ENCODE measurements at places on chromosomes 3 and 15.

DNA sequence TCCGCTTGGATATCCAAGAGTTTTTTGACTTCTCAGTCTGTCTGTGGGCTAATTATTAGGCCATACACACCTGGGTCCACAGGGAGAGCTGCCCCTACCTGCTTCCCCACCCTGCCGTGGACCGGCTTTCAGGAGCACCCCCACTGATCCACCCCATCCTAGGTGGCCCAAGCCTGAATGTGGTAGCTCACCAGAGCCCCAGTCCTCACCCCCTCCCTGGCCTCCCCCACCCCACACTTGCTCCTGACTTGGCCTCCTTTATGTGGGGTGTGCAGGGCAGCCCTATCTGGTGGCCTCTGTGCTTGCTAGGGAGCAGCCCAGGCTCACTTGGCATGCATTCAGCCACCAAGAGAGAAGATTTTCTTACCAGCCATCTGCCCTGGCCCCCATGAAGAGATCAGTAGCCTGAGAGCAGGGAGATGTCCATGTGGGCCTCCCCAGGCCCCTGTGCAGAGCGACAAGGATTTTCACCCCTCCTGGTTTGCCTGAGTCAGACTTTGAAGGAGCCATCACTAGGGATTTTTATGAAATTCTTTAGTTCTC lies 11.2 kb downstream of the LRRK1 start:
- DNase-seq = no peak

GRCh38 chr3:189297932-189298331 lies 126.2 kb downstream of the TPRG1 start:
- DNase-seq = no peak

GRCh38 chr3:101725890-101726275 lies 1.5 kb downstream of the CEP97 start:
- DNase-seq = no peak

GRCh38 chr3:107966276-107966675 lies 124.6 kb downstream of the CD47 start:
- no peak for DNase-seq

GRCh38 chr15:59296181-59296617 lies 76.5 kb downstream of the MYO1E start:
- DNase-seq = no peak

GRCh38 chr3:141228395-141228794 lies 3.2 kb upstream of the PXYLP1 start:
- DNase-seq = no peak

DNA sequence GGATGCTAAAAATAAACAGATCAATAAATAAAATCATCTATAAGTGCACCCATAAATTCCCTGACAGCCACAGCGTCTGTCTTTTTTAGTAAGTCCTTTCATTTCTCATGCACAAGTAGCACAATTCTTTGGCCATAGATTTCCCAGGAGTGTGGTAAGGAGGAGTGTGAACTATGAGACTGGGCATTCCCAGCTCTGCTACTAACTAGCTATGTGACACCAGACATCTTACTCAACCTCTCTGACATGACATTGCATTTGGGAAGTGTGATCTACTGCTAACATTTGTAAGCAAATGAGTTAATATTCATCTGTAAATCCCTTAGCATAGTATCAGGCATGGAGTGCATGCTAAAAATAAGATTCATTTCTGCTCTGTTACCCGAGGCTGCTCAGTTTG lies 301.7 kb downstream of the NTRK3 start:
- no peak for DNase-seq

DNA sequence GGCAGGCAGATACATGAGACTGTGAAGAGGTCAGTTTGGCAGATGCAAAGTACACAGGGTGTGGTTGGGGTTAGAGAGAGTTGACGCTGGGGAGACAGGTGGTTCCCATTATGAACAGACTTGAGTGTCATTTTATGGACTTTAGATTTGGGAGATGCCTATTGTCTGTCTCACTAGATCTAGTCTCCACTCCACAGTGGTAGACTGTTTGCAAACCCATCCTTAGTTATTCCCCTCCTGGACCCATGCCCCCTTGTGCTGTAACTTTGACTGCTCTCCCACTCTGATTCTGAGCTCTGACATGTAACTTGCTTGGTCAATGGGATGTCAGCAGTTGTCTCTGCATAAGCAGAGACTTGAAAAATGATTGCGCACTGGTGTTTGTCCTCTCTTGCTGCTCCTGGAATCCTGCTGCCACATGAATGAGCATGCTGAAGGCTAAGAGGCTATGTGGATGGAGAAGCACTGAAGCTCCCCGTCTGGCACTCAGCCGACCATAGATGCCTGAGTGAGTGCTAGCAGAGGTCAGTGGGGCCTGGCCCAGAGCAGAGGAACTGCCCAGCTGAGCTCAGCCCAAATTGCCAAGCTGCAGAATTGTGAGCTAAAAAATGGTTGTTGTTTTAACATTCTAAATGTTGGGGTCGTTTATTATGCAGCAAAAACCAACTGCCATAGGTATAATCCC lies 88.2 kb downstream of the FAM43A start:
- no peak for DNase-seq

DNA sequence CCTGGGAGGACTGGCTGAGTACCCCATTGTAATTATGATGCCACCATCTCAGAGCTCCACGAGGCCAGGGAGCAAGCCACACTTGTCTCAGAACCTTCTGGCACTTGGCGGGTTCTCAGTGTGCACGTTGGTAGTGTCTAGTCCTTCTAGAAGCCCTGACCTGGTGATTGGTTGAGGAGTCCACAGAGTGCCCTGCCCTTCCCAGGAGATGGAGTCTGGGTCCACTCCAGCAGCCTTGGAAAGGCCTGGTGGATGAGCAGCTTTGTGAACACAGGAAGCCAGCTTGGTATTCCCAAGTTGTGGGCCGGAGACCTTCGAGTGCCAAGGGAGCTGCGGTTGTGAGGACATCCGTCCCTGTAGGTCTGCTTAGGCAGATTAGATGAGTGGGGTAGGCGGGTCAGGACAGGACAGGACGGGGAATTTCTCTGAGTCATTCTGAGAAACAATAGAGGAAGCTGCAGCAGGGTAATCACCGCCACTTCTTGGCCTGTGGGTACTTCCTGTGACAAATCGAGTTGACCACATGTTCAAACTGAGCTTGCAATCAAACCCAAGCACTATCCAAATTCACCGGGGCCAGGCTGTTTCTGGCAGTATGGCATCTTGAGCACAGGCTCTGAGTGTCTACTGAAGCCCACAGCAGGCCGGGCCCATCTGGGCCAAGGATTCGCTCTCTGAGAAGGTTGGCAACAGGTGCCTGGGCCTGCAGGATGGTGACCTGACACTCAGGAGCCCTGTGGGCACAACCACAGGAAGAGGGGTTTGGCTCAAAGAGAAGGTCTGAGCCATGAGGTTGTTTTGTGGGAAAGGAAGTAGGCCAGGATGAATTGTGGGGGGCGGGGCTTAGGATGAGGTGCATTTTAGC lies 71.5 kb upstream of the PLXNA1 start:
- DNase-seq = peak; percentile 31

DNA sequence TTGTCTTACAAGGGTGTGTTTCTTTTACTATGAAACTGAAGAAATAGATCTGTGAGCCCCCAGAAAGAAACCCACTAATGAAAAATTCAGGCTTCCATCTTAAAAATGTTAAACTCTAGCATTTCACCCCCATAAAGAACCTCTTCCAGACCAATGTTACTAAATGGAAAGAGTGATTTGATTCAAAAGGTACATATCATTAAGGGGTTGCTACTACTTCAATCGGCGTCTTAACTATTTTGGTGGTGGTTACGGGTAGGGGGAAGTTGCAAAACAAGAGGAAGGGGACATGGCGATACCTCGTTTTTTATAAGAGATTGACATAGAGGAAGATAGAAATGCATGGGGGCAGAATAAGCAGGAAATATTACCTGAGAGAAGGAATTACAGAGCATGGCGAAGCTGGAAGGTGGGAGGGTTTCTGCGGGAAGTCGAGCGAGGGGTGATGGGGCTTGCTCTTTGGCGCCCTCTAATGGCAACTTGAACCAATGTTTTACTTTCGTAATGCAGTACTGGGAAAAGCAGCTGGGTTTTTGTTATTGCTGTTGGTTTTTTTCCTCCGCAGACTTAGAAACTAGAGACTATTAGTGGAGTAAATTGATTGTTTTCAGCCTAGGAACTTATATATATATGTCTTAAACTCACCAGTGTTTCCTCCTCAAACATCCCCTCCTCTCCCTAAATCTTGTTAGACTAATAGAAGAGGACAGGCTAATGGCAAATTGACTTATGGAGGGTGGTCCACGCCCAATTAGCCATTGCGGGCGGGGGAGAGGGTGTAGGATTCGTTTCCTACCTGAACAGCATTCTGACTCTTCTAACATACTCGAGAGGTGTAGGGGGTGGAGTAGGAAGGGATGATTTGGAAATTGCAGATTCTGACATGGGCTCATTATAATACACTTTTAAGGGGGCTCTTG lies 11.3 kb upstream of the SOX2 start:
- peak; percentile 17 for DNase-seq

DNA sequence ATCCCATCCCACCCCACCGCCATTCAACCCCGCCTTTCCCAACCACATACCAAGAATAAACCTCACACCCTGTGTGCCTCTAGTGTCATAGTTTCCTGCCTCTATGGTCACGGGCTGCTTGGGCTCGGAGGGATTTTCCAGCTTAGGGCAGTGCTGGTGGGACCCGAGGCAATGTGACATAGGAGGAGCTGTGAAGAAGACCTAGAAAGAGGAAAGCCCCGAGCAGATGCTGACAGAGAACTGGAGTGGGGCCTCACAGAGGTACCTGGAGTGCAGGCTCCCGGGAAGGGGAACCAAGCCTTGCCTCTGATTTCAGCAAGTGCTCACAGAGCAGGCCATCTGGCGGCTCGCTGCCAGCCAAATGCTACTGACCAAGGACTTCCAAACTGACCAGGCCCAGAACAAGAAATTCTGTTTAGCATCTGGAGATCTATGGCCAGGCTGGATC lies 27.5 kb downstream of the BHLHE40 start:
- no peak for DNase-seq

DNA sequence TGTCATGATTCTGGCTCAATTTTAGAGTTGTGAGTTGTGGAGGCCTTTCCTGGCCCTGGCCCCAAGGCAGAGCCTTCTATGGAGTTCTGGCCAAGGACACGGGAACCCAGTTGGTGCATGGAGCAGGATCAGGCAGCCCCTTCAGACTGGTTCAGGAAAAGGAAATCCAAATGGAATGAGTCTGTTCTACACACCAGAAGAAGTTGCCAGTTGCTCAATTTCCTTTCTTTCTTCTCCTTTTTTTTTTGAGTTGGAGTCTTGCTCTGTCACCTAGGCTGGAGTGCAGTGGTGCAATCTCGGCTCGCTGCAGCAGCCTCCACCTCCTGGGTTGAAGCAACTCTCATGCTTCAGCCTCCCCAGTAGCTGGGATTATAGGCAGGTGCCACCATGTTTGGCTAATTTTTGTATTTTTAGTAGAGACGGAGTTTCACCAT lies 28.9 kb upstream of the BHLHE40 start:
- DNase-seq = no peak

- no peak for DNase-seq
These were observed 167.2 kb downstream of the PLD1 start for GRCh38 chr3:171643033-171643432.

GRCh38 chr3:54530091-54530490 lies 397.8 kb downstream of the LRTM1 start:
- no peak for DNase-seq
